ENCODE measurements at places on chromosomes 3 and 15.

DNA sequence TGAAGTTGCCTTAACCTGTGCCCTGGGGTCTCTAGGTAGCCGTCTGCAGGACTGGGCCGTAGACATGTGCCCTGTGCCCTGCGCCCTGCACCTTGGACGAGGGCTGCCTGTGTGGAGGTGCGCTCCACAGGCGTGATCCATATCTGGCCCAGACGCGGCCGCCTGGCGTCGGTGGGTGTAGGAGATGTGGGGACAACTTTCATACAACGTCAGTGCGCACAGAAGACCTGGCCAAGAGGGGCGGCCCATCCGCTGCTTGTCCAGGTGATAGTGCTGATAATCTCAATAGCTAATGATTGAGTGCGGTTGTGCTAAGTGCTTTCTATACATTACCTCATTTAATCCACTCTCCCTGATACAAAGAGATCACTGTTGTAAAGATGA lies 665 bp upstream of the RASGRP1 start:
- no peak for DNase-seq

GRCh38 chr15:69574506-69574905 lies 121.9 kb downstream of the RPLP1 start:
- DNase-seq, result no peak

DNA sequence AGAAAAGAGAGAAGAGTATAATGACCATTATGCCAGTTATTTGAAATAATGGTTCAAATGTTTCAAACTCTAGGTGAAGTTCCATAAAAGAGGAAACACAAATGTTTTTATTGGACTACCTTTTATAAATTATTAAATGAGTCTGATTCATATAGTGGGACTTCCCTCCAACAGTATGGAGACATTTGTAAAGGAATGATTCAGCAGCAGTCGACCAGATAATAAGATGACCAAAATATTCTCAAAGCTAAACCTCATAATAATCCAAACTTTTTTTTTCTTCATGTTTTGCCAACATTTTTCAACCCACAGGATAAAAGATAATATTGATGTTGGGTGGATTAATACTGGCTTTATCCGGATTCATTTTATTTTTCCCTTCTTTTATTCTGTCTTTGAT lies 18.8 kb downstream of the TIPARP start:
- DNase-seq, result no peak

- DNase-seq, result no peak
These were observed 59.7 kb downstream of the PDCD6IP start for GRCh38 chr3:33858131-33858530.

- peak; percentile 74 for DNase-seq
These were observed 24.4 kb upstream of the OCA2 start for GRCh38 chr15:28123408-28124023.

GRCh38 chr3:25843332-25843731 lies 53.4 kb downstream of the OXSM start:
- no peak for DNase-seq

DNA sequence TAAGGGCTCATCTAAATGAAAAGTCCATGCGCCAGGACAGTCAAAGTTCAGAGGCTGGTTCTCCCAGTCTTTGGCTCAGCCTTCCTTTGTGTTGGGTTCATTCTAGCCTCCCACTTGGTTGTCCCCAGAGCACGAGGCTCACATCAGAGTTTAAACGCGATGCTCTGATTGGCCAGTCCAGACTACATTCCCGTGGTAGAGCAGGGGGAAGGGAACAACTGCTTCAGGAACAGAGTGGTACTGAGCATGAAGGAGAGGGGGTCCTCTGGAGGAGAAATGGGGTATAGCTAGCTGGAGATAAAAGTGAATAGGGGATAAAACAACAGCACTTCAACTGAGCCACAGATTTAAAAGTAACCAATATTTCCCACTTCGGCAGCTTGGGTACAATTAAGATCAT lies 32.2 kb downstream of the ANAPC13 start:
- DNase-seq, result no peak

- DNase-seq, result peak; percentile 75
These were observed 32.8 kb downstream of the ZNF589 start for GRCh38 chr3:48273594-48274211.

- DNase-seq, result no peak
These were observed 63.0 kb downstream of the ST6GAL1 start for GRCh38 chr3:186993210-186993782.

DNA sequence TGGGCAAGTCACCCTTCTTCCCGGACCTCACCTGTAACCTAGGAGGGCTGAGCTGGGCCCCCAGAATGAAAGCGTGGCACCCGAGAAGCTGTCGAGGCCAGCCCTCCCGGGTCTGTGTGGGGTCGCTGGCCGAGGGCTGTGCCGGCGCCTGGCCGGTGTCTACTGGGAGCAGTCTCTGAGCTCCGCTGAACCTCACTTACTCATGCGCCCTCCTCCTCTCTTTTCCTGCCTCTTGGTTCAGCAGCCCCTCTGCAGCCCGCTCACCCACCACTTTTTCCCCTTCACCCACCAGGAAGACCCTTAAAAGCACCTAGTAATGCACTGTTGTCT lies 419 bp downstream of the HYKK start:
- DNase-seq, result no peak

- no peak for DNase-seq
These were observed 225.6 kb upstream of the TLE3 start for GRCh38 chr15:70323111-70323851.

DNA sequence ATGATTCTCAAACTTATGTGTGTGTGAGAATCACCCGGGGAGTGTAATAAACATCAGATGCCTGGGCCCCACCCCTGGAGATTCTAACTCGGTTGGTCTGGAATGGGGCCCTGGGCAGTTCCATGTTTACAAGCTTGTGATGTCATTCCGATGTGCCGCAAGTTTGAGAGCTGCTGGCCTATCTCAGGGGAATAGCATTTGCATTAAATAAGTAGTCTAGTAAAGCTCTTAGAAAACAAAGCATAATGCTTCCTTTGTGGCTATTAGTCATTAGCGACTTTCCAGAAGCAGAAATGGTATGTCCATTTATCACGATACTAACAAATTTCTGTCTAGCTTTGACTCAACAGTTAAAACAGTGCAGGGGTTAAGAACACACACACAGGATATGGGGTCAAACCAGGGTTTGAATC lies 20.9 kb downstream of the PGBD4 start:
- DNase-seq, result no peak

DNA sequence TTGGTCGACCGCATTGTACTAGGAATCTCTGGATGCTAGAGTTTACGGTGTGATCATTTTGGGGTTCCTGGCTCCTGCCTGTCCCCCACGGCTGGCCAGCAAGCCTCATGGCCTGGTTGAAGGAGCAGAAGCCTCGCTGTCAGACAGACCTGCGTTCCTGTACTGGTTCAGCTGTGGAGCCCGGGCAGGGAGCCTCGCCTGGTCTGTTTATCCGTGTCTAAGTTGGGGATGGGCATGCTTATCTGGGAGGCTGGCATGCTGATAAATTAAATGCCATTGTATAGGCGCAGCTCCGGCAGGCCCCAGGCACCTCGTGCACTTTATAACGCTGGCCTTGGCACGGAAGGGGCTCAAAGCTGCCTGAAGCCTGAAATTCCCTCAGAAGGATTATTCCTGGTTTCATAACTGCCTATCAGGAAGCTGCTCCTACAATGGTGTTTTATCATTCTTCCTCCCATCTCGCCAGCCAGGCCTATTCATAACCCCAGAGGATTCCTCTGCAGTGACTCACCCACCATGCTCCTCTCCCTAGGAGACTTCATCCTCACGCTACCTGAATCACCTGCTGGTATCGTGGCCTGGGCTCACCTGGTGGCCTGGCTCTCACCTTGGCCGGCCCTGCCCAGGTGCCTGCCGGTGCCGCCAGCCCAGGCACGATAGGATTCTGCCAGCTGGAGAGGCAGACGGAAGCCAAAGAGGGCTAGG lies 110.9 kb downstream of the ASB7 start:
- peak; percentile 57 for DNase-seq

DNA sequence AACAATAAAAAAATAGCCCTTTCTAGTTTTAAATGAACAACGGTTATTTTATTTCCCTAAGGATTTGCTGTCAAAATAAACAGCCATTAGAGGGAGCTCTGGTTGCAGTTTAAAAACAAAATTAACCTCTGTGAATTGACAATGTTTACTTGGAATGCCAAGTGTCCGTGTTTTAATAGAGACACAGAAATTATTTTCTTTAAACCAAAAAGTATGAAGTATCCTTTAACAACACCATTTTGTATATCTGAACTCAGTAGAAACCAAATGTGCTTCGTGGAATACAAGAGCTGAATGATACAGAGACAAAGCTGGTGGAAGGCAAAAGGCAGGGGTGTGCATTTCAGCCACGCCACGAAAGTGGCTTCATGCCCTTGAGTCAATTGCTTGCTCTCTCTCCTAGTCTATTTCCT lies 74.4 kb downstream of the MOBP start:
- DNase-seq, result no peak

- DNase-seq, result no peak
These were observed 12.9 kb downstream of the SEC11A start for GRCh38 chr15:84702961-84703482.

DNA sequence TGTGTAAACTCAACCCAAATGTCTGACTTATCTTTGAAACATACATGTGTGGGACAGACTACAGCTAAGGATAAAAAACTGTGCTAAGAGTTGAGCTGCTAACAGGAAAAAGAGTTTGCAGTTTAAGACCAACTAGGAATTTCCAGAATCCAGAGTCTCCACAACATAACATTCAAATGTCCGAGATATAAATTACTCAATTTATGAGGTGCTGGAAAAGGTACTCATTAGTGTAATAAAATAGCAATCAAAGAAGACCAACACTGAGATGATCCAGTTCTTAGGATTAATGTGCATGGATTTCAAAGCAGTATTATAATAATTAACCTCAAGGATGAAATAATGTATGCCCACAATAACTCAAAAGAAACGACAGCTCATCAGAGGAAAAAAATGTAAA lies 426.5 kb upstream of the KCNMB2 start:
- DNase-seq, result no peak

DNA sequence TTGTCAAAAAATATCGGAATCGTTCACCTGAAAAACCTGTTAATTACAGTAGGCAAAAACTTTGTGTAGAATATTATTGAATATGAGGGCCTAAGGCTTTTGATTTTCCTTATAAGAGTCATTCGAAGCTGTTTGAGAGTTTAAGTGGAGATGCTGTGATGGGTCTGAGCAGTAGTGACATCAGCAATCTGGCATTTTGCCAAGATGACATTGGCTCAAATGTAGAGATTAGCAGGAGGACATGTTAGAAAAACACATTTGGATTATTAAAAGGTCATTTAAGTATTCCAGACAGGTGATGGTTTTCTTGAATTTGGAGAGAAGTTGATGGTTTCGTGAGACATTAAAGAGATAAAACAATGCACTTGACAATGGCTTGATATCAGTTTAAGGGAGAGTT lies 12.9 kb downstream of the OR5AC2 start:
- DNase-seq, result no peak

DNA sequence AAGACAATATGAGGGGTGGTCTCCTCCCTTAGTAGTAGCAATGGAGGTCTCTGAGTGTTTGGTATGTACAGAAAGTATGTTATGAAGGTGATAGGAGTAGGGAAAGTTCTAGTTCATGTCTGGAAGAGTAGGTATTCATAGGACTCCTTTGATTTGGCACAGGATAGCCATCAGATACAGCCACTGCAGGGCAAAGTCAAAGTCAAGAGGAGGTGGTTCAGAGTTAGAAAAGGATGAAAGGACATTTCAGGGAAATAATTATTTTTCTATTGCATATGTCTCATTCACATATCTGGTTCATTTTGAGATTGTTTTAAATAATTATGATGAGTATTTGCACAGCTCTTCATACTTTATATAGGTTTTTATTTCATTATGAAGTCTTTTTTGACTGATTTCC lies 381.1 kb downstream of the MFSD1 start:
- DNase-seq, result no peak

DNA sequence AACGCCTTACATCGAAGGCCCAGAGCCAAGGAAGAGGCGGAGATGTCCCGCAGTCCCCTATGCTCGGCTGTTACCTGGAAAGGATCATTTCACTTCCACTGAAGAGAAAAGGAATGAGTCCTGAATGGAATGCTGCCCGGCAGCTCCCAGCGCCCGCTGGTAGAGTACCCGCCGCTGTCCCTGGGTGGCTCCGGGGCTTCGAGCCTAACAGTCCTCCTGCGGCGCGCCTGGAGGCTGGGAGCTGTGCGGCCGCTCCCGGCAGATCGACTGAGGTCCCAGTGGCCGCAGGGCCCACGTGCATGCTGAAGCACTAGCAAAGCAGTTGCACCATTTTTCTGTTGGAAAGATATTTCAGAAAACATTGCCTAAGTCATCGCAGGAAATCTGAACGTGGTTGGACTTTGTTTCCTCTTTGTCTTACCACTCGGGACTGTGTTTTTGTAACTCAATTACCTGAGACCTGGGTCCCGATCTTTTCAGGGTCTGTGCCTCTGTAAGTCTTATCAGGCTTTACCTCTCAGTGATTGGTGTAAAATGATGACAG lies 984 bp downstream of the RNU6-1 start:
- DNase-seq, result peak; percentile 97

- DNase-seq, result no peak
These were observed 19.8 kb downstream of the TUBGCP4 start for GRCh38 chr15:43390723-43391122.

- no peak for DNase-seq
These were observed 12.4 kb downstream of the NDUFB4 start for GRCh38 chr3:120608506-120608905.

DNA sequence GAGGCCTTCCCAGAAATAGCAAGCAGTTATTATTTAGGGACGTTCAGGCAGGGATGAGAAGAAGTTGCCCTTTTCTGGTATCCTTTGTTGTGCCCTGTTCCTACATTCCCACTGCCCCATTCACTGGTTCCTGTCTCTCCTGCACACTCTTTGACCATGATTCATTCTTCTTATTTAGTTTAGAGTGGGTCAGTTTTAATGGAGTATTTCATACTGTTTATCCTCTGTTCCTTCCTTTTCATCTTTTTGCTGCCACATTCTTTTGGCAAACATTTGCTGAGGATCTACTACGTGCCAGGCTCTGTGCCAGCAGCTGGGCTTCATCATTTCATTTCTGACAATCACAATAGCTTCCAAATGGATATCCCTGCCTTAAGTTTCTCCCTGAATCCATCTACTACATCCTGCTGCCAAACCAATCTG lies 11.8 kb upstream of the EID1 start:
- no peak for DNase-seq

- no peak for DNase-seq
These were observed 155.0 kb upstream of the GPR149 start for GRCh38 chr3:154584974-154585373.

- DNase-seq, result no peak
These were observed 7.4 kb downstream of the ZBTB47 start for GRCh38 chr3:42660898-42661297.

- no peak for DNase-seq
These were observed 49.0 kb downstream of the LARS2 start for GRCh38 chr3:45437383-45437782.

DNA sequence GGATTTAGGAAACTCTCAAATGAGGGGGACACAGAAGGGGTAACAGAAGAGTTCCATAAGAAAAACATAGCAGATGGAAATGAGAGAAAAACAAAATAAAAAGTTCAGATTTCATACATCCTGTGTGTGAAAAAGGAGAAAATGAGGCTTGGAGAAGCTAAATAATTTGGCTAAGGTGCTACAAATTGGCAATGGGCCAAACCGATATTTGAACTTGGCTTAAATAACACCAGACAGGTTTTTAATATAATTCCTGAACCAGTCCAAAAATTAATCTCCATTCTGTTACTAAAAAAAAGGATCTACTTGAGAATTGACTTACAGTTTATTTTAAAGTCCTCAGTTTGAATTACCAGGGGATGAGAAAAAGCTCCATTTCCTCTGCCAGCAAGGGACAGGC lies 342.9 kb upstream of the DPH6 start:
- DNase-seq, result no peak

- no peak for DNase-seq
These were observed 55.5 kb upstream of the FURIN start for GRCh38 chr15:90812958-90813265.

All from HuH-7.5 (cell line).